ENCODE measurements at places on chromosomes 1 and 21.

GRCh38 chr21:34192646-34193285 lies 119.4 kb downstream of the MRPS6 start:
- DNase-seq: no peak

DNA sequence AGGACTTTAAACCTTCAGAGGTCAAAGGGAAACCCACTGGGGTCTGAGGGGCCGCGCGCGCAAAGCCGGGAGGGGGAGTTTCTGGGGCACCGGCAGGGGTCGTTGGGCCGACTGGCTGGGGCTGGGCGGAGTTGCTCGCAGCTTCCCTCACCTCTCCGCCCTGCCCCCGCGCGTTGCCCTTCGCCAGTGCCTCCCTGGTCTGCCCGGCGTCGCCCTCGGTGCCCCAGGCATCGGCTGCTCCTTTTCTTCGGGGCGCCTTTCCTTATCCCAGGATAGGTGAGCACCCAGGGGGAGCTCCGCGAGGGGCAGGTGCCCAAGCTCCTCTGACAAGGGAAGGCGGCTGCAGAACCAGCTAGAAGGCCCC lies 390 bp upstream of the NGF start:
- DNase-seq: no peak

DNA sequence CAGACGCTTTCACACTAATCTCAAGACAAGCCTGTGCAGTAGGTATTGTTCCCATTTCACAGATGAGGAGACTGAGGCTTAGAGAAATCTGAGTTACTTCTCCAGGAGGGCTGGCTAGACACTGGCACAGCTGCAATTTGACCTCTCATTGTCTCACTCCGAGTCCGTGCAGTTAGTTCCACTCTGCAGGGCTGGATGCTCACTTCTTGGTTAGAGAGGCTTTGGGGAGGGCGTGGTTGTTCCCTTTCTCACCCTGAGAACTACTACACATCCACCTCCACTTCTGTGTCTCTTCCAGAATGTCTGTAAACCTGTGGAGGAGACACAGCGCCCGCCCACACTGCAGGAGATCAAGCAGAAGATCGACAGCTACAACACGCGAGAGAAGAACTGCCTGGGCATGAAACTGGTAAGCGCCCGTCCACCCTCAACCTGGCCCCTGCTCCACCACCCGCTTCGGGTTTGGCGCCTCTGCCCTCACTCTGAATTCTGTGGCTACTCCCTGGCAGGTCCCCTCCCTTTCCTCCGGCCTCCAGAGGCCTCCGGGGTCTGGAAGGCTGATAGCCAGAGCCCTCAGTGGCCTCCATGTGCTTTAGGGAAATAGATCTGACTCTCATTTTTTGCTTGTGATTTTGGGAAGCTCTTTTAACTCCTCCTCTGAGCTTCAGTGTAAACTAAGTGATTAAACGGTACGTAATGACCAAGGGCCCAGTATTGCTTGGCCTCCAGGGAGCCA lies 29.1 kb downstream of the EIF2D start:
- DNase-seq: no peak

DNA sequence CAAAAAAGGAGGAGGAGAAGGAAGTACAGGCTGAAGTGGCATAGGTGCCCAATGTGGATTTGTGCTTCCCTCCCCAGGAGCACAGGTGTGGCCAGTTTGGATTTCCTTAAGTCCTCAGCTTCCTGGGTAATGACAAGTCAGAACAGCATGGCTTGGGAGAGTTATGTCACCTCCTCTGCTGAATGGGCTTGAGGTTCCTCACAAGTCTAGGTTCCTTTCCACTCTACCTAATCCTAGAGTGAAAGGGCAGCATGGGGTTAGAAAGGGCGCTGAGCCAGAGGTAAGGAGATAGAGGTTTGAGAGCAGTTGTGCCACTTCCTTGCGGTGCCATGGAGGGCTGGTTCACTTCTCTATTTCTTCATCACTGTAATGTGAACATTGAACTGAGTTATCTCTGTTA lies 35.5 kb upstream of the IL20 start:
- no peak for DNase-seq

- no peak for DNase-seq
Measured at GRCh38 chr1:81617308-81617967, 183.3 kb upstream of the ADGRL2 start.

- no peak for DNase-seq
Measured at GRCh38 chr21:25907573-25908275, 173.0 kb downstream of the GABPA start.

DNA sequence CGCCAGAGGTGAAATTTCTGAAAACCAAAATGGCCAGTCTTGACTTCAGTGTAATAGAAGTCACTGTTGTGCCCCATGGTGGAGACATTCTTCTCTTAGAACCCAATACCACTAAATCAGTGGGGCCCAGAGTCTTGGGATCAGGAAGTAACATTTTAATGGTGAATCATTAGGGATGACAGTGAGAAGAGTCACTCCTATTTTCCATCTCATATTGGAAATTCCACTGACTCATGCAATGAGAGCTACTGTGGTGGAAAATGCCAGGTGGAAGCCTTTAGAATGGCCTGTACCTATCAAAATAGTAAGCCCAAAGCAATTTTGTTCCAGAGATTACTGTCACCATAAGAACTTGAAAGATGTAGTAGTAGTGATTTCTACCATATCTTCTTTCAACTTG lies 20.6 kb upstream of the PPM1J start:
- peak; percentile 43 for DNase-seq

DNA sequence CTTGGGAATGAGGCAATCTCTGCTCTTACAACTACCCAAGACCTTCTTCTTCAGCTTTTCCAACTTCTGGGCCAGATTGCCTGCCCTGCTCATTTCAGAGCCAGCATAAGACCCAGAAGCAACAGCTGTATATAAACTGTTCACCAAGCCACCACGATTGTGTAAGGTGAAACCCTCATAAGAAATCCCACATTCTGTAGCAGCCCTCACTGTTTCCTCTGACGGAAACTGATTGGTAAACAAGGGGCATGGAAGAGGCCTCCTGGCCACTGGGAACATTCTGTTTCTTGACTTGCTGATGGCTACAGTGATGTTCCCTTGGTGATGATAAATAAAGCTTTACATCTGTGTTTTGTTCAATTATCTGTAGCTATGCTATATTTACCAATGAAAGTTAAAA lies 39.7 kb upstream of the EXO1 start:
- DNase-seq: no peak

DNA sequence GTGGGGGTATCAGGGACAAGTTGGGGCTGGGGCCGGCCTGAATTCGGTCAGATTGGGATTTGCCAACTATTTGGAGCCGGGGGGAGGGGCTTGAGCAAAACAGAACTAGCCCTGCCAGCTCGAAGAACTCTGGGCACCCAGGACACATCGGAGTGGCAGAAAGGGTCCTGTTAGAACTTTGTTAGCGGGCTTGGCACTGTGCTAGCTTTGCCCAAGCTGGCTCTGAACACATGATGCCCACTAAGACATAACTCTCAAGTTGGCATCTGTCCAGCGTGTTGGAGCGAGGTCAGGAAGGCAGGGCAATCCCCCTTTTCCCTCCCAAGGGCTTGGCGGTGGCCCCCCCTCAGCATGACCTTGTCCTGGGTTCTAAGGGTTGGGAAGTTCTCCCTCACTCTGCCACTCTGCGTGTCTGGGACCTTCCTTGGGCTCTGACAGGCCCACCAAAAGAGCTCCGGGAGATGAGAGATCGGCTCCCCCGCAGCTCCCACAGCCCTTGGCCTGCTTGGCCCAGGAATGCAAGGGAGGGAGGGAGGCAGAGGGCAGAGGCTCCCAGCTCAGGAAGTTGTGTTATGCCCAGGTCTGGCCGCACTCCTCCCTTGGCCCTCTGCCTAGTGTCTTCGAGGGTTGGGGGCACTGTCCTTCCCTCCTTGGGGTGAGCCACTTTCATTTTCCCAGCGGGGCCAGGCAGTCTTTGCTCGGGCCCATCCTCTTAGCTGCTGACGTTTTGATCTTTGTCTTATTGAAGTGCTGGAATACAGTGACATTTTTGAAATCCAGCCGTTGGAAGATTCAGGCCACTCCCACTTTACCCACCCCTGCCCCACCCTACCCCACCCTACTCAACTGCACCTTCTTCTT lies 1.2 kb downstream of the LMNA start:
- no peak for DNase-seq

DNA sequence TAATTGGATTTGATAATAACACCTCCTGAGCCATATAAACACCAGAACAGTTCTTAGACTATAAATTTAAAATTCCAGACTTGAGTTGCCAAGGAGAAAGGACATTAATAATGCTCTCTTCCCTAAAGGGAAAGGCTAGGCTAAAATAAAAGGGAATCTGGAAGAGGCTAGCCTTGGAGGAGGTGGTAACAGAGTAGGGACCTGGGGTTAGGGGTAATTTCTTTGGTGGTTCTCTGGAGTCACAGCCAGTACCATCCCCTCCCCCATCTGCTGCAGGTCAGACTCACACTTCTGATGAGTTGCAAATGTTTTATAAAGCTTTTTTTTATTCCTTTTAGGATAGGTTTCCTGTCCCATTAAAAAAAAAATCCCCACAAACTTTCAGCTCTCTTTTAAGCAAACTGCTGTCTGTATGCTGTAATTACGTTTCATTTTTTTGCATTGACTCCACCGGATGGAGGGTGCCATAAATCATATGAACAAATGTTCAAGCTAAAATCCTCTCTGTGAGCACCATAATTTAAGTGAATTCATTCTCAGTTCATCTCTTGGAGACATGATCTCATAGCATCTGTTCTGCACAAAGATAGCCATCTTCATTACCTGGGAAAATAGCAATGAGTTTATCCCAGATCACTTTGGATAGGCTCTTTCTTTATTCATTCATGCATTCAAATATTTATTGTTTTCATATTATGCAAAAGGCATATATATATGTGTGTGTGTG lies 379.6 kb downstream of the TTLL7 start:
- peak; percentile 64 for DNase-seq

GRCh38 chr1:247822060-247822459 lies 1.9 kb downstream of the OR14A16 start:
- no peak for DNase-seq

GRCh38 chr1:180594723-180595122 lies 36.0 kb downstream of the OVAAL start:
- no peak for DNase-seq

DNA sequence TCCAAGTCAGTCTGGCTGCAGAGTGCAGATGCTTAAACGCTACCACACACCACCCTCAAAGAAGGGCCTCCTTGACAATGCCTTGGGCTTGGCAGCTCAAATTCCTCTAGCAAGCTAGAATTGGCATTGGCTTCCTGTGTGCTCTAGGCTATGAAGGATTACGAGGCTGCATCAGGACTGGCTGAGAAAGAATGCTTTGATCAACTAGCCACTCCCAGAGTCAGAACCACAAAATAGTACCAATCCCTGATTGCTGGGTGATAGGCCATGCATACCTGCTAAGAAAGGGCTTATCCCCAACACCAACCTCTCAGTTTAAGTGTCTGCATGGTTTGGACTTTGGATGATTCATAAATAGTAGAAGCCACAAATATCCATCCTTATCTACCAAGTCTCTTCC lies 504.9 kb downstream of the OMA1 start:
- DNase-seq: no peak

DNA sequence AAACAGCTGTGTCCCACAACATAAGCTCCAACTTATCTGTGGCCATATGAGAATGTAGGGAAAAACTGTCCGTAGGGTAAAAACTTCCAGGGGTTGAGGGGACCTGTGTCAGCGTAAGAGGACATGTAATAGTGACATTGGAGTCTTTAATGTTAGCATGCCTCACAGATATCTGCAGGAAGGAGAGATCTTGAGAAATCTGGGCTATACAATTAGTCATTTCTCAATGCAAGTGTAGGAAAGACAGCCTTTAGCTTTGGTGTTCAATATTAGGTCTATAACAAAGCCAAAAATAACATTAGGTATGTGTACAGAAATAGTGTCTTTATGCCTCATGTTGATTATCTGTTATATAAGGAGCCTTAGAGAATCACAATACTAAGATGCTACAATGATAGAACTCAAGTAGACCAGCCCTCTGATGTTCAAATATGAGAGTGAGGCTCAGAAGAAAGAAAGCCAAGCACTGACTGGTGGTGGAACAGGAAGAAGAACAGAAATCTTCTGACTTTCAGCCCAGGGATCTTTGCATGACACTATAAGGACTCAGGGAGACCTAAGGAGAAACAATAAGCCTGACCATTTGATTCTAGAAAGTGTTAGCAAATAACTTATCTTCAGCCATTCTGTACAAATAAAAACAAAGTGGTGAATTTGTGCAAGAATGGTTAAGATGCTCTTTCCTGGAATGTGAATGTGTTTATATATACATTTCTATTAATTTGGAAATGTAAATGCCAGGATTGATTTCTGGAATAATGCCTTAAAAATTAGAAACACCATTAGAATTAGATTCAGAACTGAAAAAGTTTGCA lies 152.6 kb downstream of the ZC3H11B start:
- no peak for DNase-seq

DNA sequence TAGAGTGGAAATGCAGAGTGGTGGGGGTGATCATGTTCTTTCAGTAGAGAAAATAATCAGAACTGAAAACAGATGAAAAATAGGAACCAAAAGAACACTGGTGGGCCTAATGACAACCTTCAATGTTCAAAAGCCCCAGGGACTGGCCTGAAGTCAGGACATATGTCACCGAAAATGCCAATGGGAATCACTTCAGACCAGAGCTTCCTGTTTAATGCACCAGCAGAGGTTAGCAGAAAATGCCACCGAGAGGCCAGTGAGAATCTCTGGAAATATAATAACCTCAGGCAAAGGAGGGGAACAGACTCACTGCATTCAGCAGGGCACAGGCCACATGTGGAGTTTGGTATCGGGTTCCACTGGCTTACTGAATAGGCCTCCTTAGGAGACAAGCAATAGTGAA lies 15.9 kb upstream of the CD58 start:
- DNase-seq: no peak

- DNase-seq: no peak
Measured at GRCh38 chr1:43847290-43847689, 86.3 kb upstream of the ARTN start.

- DNase-seq: no peak
Measured at GRCh38 chr1:82487778-82488177, 687.0 kb downstream of the ADGRL2 start.

- DNase-seq: no peak
Measured at GRCh38 chr1:159185121-159185520, 13.7 kb downstream of the CADM3 start.

DNA sequence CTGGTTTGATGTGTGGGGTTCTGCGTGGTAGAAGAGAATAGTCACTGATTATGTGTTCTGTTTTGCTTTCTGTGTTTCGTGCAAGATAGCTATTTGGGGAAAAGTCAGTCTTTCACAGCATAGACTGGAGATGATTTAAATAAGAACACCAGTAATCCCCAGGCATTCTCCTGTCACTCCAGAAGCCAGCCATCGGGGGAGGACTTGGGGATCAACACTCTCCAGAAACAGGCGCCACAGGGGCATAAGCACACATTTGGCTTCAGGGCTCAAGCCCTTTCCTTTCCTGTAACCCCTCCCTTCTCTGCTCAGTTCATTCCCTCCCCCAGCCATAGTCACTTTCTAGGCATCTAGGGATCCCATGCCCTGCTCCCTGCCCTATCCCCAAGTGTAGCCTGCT lies 97.3 kb upstream of the BEND5 start:
- DNase-seq: no peak

- DNase-seq: no peak
Measured at GRCh38 chr1:160676869-160677597, 30.2 kb upstream of the SLAMF1 start.
